ENCODE measurements at places on chromosomes 2 and 18.
A peak's percentile ranks its signal among the peaks of the same experiment; 100 is the strongest.

- peak; percentile 36 for DNase-seq
Measured at GRCh38 chr2:47313141-47313691, 89.7 kb upstream of the MSH2 start.

- peak; percentile 70 for DNase-seq
Measured at GRCh38 chr2:121099329-121100290, 185.4 kb downstream of the TFCP2L1 start.

DNA sequence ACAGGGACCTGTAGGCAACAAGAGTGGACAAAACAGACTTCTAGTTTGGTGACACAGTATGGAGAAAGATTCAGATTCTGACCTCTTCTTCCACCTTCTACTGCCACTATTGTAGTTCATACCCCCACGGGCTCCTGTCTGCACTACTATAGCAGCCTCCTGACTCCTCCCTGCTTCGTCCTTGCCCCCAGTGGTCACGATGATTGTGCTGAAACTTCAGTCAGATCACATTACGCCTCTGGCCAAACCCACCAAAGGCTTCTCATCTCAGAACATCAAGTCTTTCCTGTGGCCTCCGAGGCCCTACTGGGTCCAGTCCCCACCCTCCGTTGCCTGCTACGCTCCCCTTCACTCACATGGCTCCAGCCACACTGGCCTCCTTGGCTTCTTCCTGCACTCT lies 147.6 kb downstream of the CYP26B1 start:
- DNase-seq, result peak; percentile 20

- peak; percentile 75 for DNase-seq
Measured at GRCh38 chr2:113390124-113390849, 47.2 kb upstream of the ZNG1B start.

- DNase-seq, result no peak
Measured at GRCh38 chr2:192159736-192160135, 35.0 kb downstream of the TMEFF2 start.

GRCh38 chr2:220782609-220783113 lies 789.4 kb downstream of the EPHA4 start:
- no peak for DNase-seq

GRCh38 chr2:65662654-65663432 lies 230.4 kb upstream of the SPRED2 start:
- no peak for DNase-seq

GRCh38 chr2:66850376-66850775 lies 415.5 kb downstream of the MEIS1 start:
- DNase-seq, result no peak

- no peak for DNase-seq
Measured at GRCh38 chr2:49928551-49928950, 774.2 kb upstream of the FSHR start.

DNA sequence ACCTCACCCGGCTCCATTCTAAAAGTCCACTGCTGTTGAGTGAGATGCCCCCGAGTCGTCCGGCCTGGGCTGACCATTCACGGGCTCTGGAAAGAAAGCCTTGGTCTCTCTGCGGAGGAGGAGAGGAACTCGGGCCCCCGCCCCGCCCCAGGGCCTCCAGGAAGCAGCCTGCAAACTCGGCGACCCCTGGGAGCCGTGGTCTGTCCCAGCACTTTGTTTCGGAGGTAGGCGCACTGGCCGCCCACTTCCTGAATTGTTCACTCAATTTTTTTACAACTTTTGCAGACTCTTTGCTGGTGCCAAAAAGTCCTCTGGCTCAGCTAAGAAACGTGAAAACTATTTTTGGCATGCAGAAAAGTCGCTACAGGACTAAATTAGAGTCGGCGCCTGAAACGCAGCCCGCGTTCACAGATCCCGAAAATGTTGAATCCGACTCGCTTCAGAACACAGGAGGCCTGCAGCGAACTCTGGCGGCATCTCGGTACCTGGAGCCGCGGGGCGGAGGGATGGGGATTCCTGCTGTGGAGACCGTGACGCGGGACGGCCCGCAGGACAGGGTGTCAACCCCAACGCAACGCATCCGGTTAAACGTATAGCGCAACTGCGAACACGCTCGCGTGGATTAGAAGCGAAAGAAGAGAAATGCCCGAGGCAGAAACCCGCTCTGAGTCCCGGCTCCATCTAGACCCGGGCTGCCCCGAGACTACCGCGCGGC lies 1.5 kb downstream of the PXDN start:
- DNase-seq, result peak; percentile 76

DNA sequence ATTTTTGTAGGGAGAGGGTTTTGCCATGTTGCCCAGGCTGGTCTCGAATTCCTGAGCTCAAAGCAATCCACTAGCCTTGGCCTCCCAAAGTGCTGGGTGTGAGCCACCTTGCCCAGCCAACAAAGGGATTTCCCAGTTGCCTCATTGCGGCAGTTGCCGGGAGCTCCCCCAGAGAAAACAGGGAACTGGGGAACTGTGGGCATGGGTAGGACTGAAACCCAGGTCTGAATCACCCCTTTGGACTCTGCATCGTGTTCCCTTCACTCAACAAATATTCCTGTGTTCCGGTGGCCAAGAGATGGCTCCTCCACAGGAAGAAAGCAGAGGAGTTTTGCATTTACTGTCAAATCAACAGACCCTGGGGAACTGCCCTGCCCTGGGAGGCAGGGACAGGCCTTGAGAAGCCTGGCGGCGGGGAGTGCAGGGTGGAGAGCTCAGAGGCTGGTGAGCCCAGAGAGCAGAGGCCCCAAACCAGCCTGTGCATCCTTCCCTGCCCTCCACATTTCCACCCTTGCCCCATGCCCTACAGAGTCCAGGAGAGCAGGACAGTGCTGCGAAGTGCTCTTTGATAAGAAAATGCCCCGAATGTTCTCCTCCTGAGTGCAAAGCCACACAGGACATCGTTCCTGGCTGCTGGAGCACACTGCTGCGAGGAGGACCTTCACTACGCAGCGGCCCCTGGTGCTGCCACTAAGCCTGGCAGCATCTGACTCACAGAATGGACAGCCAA lies 24.9 kb downstream of the MYO7B start:
- no peak for DNase-seq

- DNase-seq, result no peak
Measured at GRCh38 chr18:24054130-24054529, 39.6 kb downstream of the TTC39C start.

- no peak for DNase-seq
Measured at GRCh38 chr2:240183006-240183874, 42.8 kb upstream of the OTOS start.

DNA sequence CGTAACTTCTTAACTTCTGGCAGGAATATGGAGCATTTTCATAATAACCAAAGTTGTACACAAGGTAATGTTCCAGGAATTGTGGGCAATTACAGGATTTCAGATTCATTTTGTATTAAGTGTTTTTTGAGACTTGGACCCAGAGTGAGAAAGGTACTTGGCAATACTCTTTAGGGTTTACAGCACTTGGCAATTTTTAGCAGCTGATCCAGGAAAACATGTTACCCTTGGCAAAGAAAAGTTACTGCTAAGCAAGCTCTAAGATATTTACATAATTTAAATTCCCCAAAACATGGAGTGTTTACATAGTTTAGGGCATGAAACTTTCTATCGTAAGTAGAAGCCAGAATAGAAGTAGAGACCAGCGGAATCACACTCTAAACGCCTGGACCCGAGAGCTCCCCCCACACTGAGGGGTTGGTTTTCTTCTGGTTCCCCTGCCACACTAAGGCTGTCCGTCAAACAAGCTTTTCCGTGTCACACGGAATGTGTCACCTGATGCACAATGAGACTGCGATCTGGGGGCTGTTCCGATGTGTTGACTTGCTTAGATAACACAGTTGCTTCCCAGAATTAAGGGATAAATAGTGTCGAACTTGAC lies 177.1 kb downstream of the PTGR3 start:
- DNase-seq, result no peak

DNA sequence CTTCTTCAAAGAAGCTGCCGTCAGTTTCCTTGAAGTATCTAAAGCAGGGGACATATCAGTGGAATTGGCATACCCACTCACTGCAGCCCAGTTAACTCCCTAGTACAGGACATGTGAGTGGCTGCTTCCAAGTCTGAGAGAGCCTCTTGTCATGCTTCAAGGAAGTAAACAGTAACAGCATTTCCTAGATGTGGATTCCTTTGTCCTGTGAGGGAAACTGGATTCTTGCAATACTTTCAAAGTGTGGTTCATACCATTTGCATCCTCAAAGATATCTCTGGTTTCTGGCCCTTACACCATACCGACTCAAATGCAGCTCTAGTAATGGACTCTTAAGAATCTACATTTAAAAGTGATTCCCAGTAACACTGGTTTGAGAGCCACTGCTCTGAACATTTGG lies 87.2 kb downstream of the ESCO1 start:
- no peak for DNase-seq

GRCh38 chr2:130911482-130911881 lies 74.8 kb downstream of the ARHGEF4 start:
- DNase-seq, result no peak

DNA sequence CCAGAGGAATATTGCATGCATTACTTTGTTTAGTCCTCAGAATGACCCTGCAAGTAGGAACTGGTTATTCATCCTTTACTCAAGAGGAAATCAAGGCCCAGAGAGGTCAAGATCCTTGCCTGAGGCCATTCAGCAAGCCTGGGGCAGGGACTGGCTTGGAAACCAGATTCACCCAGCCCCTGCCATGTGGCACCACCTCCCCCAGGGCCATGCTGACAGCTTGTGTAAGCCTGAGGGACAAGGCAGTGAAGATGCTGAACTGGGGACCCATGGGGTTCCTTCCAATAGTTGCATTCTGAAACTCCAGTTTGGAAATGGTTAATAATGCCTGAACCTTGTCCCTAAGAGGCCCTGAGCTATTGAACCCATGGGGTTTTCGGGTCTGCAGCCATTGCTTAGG lies 24.2 kb downstream of the TCF7L1 start:
- no peak for DNase-seq

- DNase-seq, result no peak
Measured at GRCh38 chr2:144099780-144100377, 420.0 kb downstream of the ZEB2 start.

DNA sequence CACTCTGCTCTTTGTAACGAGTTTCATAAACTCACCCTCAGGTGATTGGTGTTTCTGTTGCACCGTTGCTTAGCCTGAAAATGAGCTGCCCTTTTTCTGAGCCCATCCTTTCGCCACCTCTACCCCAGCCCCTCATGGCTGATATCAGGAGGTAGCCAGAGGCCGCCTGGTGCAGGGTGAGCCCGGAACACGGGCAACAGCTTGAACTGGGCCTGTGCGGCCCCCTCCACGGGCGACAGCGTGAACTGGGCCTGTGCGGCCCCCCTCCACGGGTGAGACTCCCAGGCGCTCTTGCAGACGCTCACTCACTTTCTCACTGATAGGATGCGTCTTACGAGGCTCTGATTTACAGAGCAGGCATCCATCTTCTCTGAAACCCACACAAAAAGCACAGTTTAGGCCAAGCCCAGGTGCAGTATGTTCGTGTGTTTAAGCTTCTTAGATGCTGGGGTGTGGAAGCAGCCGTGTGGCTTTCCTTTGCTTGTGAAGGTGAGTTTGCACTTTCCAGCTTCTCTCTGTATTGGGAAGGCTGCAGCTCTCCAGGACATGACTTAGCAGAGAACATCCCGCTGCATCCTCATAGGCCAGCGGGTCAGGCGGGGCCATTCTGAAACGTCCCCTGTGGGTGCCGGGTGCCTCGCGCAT lies 83.5 kb downstream of the NFATC1 start:
- DNase-seq, result no peak

GRCh38 chr2:164485541-164485940 lies 135.7 kb downstream of the GRB14 start:
- no peak for DNase-seq

DNA sequence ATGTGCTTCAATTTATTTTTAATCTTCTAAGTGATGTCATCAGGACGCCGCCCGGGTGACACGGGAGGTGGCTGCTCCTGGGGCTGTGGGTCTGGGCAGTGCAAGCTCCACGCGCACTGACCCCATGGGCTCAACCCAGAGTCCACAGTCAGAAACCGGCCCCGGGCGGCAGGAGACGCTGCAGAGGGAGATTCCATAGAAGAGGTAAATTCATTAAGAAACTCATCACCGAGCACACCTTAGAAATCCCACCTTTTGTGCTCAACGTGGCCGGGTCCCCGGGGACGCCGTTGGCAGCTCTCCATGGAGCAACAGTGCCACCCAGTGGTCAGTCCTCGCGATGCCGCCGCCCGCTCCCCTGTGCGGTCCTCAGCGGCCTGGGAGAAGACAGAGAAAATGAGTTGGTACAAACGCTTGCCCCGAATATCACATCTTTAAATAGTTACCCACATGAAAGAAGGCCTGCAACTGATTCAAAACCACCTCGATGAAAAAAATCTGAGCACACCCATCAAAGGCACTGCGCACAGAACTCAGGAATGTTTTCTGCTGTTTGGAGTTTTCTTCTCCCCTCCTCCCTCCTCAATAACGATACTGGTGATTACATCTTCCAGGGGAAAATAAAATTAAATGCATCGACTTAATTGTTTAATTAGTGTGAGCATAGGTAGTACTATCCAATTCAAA lies 92.6 kb downstream of the CMPK2 start:
- peak; percentile 89 for DNase-seq

GRCh38 chr2:233845301-233846060 lies 8.9 kb downstream of the HJURP start:
- no peak for DNase-seq

- DNase-seq, result peak; percentile 89
Measured at GRCh38 chr2:237744613-237745249, 53.8 kb upstream of the RBM44 start.

DNA sequence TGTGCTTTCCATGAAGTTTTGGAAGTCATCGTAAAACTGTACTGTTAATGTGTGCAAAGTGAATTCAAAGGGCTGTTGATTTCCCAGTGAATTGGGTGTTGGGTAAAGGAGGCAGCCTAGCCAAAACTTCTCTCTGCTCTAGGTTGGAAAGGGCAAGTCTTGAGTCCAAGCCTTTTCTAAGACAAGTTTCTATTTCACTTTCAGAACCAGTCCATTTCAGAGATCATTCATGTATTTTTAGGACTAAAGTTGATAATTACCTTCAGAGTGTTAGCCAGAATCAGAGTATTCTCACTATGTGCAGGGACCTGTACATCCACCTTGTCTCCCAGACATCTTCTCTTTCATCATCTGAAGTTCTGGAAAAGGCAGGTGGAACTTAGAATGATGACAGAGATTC lies 636.1 kb upstream of the KLHL29 start:
- no peak for DNase-seq

GRCh38 chr18:78739882-78740677 lies 239.5 kb upstream of the SALL3 start:
- DNase-seq, result no peak

- DNase-seq, result no peak
Measured at GRCh38 chr2:159614534-159615366, 1.6 kb downstream of the BAZ2B start.

Measured in iPS-NIHi11 (cell line).